ENCODE measurements at places on chromosomes 11 and 22.

DNA sequence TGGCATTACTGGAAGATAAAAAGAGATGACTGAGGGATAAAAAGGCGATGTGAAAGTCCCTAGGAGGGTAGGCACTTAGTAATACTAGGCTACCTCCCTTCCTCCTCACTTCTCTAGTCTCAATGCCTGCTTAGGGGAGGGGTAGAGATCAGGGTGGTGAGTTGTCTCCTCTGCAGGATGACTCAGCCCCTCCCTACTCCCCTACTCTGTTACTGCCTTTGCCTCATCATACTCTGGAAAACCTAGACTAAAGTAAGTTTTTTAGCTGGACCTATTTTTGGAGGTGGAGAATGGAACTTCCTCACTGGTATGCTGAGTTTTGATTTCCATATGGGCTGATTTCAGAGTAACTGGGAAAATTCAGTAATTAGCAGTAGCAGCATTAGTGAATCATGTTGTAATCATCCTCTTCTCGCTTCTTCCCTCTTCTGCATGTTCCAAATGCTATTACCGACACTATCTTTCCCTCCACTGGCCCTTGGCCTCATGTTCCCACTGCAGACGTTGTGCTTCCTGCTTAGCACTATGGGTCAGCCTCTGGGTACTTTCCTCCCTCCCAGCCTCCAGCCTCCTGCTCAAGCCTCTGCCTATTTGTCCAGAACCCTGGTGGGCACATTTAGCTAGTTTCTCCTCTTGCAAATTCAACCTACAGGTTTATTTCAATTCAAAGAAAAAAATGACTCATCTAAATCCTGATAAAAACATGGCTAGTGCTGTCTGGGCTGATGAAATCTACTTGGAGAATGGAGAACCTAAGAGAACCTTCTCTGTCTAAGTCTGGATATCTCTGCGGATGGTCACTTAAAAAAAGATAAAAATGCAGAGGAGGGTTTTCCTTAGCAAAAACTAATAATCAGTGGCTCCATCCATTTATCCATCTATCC is 281.7 kb downstream of the ST3GAL4 start:
- no peak for DNase-seq

DNA sequence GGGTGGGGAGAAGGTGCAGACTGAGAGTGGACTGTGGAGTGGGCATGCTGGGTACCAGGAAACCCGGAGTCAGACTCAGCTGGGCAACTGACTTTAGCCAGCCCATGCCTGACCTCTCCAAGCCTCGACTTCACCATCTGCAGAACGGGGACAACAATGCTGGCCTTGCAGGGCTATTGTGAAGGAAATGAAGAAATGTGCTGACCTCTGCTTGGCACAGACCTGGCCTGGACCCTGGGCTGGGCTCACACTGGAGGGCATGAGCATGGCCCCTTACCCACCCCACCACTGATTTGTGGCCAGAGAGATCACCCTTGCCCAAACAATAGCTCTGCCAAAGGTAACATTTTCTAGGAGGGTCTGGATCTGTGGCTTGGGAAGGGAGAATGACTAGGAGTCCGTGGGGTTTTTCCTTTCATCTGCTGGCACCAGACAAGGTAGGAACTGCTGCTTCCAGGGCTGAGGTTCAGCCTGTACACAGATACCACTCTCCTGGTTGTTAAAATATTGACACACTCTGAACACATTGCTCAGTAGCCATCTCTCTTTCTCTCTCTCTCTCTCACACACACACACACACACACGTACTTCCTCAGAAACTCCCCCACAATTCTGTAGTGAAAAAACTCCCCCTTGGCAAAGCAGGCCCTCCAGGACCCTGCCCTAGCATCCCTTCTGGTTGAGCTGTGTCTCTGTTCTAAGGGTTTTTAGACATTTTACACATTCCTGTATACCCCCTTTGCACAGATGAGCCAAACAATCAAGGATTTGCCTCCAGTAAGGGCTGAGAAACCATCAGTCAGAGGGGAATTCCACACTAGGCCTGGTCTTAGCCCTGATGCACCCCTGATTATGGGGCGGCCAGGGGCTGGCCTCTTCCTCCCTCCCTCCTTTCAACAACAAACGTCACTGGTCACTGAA is 1.0 kb downstream of the MOGAT2 start:
- no peak for DNase-seq

GRCh38 chr11:10575346-10576034 is 7.0 kb upstream of the LYVE1 start:
- no peak for DNase-seq

GRCh38 chr11:32426819-32427615 is 8.3 kb downstream of the WT1 start:
- peak; percentile 16 for DNase-seq

GRCh38 chr11:82747471-82747870 is 13.8 kb upstream of the FAM181B start:
- no peak for DNase-seq

DNA sequence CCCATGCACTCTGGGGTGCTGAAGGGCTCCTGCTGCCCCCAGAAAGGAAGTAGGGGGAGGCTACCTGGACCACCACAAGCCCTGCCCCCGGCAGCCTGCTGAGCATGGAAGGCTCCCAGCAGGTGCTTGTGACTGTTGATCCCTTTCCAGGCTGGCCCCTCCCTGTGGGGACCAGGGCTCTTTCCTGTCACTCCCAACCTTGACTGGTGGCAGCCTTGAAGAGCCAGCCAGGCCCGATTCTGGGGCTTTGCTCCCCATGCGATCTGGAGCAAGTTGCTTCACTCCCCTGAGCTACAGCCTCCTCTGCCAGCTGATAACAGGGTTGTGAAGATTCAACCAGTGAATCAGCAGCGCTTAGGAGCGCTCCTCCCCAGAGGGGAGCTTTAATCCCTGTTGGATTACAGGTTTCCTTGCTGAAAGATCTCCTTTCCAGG is 4.6 kb upstream of the CST6 start:
- no peak for DNase-seq

DNA sequence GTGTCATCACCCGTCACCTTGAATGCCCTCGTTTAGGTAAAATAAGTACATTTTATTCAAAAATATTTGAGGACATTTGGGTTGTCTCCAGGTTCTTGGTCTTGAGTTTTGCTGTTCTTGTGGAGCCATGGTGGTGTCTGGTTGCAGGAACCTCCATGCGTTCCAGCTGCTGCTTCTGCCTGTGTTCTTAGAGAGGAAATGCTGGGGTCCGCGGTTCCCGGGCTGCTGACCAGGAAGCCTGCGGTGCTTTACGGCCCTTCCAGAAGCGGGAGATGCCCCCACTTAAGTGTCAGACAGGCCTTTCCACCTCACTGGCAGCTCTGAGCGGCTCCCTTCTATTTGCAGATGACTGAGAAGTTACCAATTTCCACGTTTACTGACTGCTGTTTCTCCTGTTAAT is 66.8 kb downstream of the LRP5 start:
- peak; percentile 68 for DNase-seq

DNA sequence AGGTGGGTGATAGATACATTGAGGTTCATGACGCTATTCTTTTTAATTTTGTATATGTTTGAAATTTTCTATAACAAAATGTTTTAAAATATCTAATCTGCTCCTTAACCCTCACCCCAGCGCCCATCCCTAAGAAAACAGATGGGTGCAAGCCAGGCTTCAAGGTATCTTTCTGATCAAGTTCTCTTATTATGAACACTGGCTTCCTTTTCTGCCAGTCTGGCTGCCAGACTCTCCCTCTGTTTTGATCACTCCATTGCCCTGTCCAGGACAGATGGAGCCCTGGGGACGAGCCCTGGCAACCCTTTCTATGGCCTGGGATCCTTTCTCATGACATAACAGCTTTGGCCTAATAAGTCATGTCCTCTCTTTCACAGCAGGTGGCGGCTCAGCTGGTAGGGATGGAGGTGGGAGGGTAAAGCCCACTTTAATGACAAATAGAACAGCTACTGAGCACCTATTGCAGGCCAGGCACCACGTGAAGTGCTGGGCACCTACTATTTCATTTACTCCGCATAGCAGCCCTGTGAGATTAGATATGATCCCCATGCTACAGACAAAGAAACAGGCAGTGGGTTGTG is 38.4 kb downstream of the DRD2 start:
- DNase-seq = no peak

DNA sequence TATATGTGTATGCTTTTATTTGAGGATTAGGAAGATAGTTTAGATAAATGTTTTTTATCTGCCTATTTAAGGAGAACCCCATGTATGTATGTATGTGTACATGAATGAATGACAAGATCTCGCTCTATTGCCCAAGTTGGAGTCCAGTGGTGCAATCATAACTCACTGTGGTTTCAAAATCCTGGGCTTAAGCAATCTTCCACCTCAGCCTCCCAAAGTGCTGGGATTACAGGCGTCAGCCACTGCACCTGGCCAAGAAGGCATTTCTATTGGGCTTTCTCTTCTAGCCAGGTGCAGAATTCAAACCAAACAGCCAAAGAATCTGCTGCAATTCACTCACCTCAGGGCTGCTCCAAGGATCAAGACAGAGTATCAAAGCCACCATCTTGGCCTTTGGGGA is 25.5 kb upstream of the DGKZ start:
- DNase-seq = no peak

- no peak for DNase-seq
These were observed 313.4 kb upstream of the SORL1-AS1 start for GRCh38 chr11:121766166-121766565.

DNA sequence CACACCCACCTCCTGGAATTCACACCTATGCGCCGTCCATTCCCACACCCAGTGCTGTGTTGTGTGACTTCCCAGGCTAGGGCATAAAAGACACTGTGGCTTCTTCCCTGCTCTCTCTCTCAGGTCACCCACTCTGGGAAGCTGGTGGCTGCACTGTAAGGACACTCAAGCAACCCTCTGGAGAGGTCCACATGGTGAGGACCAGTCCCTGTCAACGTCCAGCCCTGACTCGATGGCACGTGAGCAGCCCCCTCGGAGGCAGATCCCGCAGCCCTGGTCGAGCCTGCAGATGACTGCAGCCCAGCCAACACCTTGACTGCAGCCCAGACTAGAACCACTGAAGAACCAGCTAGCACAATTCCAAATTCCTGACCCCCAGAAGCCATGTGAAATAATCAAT is 16.2 kb downstream of the CBX7 start:
- DNase-seq = no peak

DNA sequence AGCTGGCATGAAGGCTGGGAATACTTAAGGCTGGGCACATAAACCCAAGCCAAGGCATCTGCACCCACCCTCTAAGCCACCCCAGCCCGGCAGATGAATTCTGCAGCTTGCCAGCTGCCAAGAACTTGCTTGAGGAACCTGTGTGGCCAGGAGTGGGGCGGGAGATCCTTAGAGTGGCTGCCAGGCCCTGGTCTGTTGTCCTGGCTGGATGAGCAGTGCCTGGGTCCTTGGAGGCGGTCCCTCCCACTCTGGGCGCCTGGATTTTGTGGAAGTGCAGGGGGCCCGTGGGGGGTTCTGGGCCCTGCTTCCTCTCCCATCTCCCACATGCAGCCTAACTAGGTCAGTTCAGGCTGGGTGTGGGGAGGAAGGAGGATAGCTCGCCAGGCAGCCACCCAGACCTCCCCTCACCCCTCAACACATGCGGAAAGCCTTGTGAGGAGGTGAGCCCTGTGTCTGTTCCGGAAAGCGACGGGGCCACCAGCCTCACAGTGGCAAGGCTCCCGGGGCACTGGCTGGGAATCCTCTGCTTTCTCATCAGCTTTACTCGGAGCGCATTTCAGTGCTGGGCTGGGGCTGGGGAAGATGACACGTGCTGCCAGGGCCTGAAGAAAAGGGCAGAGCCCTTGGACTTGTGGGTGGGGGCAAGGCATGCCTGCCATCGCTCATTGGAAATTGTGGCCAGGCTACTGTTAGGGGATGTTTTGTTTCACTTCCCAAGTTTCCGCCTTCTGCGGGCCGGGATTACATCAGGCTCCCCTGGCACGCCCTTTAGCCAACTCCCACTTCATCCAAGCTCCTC is 8.4 kb downstream of the DAGLA start:
- peak; percentile 78 for DNase-seq

GRCh38 chr11:122853971-122854446 is 15.7 kb downstream of the CRTAM start:
- DNase-seq = peak; percentile 92

DNA sequence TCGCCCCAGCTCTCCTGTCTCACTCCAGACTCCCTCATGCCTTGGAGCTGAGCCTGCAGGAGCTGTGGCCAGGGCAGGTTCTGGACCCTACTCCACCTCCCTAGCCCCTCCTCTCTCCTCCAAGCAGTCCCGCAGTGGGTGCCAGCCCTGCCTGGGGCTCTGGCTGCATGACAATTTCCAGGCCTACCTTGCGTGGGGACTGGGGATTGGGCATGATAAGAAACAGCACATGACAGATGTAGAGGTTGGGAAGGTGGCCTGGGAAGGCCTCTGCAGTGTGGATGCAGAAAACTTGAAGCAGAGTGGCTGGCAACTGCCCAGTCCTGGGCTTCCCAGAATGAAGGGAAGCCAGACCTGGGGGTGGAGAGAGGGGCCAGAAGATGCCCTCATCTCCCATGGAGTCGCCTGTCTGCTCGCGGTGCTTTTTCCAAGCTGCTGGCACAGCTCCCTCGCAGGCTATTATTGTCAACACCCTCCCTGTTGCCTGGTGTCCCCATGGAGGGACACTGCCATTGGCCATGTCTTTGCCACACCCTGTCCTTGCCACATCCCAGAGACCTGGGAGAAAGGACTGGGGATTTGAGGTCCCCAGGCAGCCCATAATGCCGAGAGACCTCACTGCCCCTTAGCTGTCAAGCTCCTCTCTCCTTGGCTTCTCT is 48.9 kb upstream of the CDON start:
- DNase-seq = no peak

DNA sequence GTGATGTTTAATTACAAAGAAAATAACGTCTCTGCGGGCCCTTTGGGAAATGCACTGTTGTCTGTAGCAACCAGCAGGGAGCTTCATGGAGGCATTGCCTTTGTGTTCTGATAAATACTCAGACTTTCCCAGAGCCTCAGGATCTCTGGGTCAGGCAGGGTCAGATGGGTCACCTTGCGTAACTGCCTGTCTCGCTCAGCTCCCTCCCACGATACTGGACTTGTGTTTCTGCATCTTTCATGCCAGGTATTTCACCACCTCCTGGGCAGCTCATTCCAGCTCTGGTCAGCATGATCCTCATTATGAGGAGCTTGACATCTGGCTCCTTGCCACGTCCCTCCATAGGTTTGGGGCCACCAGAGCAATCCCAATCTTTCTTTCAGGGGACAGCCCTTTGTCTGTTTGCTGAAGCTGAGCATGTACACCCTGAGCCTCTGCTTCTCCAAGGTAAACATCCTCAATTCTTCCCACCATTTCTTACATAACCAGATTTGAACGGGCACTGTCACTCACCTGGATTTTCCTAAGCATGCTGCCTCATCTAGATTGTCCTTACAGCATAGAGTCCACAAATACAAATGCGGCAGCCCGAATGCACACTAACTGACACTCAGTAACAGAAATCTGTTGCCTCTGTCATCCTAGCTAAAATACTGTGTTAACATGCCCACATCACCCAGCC is 162.3 kb downstream of the LARGE1 start:
- DNase-seq = no peak

GRCh38 chr22:38981005-38981991 is 849 bp upstream of the APOBEC3B start:
- DNase-seq = peak; percentile 85
